ENCODE measurements at places on chromosomes 5 and 9. TPM values are rescaled to one million over a fixed set of nuclear protein-coding genes. Genes with fewer than 3 reads are reported as not detected.

The NOTCH1 gene
- total RNA-seq: 24.5 TPM

The IRGM gene
- not detected for total RNA-seq

The SLCO4C1 gene
- total RNA-seq: under 0.01 TPM

The GAS1 gene
- total RNA-seq: 3.8 TPM

The LIX1 gene
- not detected for total RNA-seq

The COL27A1 gene
- total RNA-seq: 9.9 TPM

The ARL14EPL gene
- total RNA-seq: not detected

The SCGB3A2 gene
- not detected for total RNA-seq

The PTGDS gene
- total RNA-seq: 1.7 TPM

The ZFP37 gene
- total RNA-seq: 2.3 TPM

The TAF11L5 gene
- not detected for total RNA-seq

The CD14 gene
- 3.3 TPM for total RNA-seq

The TMOD1 gene
- total RNA-seq: 0.28 TPM

The HEMGN gene
- not detected for total RNA-seq

The NME5 gene
- total RNA-seq: 1.7 TPM

The IL9 gene
- total RNA-seq: not detected

The SLCO6A1 gene
- total RNA-seq: not detected

The TDRD7 gene
- total RNA-seq: 7.6 TPM

The PLPPR1 gene
- total RNA-seq: not detected

The GNA14 gene
- 4.0 TPM for total RNA-seq

The FAM151B gene
- 3.8 TPM for total RNA-seq

The LCN15 gene
- not detected for total RNA-seq

The STPG3 gene
- total RNA-seq: not detected

The DOLPP1 gene
- 8.2 TPM for total RNA-seq

The F2RL2 gene
- 10.4 TPM for total RNA-seq

The F12 gene
- total RNA-seq: not detected

The PCDHB8 gene
- under 0.01 TPM for total RNA-seq

The ZCCHC9 gene
- total RNA-seq: 35.8 TPM

The KLHL3 gene
- total RNA-seq: 2.9 TPM

The INSL6 gene
- total RNA-seq: not detected

The IFNA21 gene
- total RNA-seq: not detected

The SLC34A3 gene
- not detected for total RNA-seq

The SLC6A3 gene
- total RNA-seq: not detected

The SAXO1 gene
- under 0.01 TPM for total RNA-seq

The PCDHB15 gene
- total RNA-seq: 0.38 TPM

The GPX8 gene
- 165 TPM for total RNA-seq

The CSF2 gene
- 0.38 TPM for total RNA-seq

The PAX5 gene
- total RNA-seq: not detected

The CATSPER3 gene
- total RNA-seq: not detected

The CTNND2 gene
- not detected for total RNA-seq

The SOHLH1 gene
- total RNA-seq: not detected

The STOM gene
- 233 TPM for total RNA-seq

The FAM221B gene
- total RNA-seq: not detected

The UAP1L1 gene
- 16.1 TPM for total RNA-seq
